ENCODE measurements at places on chromosomes 6 and 20. TPM values are rescaled to one million over a fixed set of nuclear protein-coding genes. Genes with fewer than 3 reads are reported as not detected.

- no peak for DNase-seq
Measured at GRCh38 chr6:93282521-93283031, 136.8 kb downstream of the EPHA7 start.

DNA sequence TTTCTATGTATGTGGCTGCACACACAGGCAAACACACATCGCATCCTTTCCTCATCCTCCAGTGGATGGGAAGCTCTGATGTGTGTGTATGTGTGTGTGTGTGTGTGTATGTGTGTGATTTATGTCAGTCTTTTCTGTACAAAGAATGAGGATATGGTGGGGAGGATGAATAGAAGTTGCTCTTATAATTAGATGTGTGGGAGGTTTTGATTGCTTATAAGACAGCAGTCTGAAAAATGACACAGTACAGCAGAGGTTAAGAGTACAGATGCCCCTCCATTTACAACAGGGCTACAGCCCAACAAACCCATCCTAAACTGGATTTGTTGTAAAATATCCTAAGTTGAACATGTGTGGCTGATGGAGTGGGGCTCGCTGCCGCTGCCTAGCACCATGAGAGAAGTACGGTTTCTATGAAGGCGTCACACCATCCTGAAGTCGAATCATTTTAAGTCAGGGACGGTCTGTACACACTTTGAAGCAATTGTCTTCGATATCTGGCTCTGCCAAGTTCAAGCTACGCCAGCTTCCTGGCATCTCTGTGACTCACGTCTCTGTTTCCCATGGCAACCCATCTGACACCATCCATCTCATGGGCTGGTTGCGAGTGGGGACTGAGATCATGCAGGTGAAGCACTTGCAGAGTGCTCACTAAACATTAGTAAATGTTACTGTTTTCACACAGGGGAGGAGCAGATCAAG lies 252.6 kb downstream of the MYLK4 start:
- DNase-seq, result no peak

DNA sequence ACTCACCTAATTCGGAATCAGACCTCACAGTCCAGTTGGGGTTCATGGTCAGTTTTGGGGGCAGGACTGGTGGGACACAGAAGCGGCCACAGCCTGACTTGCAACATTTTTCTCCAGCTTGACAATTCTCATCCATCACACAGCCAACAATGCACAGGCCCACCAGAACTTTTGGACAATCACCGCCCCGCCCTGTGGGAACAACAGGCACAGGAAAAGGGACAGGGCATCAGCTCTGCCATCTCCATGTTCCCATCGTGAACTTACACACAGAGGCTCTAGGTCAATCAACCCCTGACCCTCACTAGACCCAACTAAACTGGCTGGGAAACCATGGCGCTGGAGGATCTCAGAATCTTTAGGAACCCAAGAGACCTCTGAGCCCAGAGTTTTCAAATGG lies 16.3 kb downstream of the WFDC3 start:
- no peak for DNase-seq

The CST5 gene
- total RNA-seq, result not detected

The SLC13A3 gene
- 0.31 TPM for total RNA-seq

DNA sequence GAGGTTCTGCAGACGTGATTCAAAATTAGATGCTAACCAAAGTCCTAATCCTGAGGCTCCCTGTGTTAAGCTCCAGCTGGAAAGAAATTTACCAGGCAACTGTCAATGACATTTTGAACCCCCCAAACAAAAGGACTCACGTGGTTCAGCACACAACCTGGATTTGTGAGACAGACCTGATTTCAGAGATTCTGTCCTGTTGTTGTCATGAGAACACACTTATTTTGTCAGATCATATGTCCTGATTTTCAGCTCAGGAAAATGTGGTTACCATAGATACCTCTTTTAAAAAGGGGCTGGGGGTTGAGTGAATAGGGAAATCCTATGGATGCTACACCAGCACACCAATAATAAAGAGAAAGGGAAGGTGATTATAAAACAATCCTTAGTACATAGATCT lies 61.6 kb downstream of the MTFR2 start:
- DNase-seq, result no peak

The HCK gene
- 0.98 TPM for total RNA-seq

GRCh38 chr20:24493661-24494459 lies 24.4 kb downstream of the SYNDIG1 start:
- no peak for DNase-seq

DNA sequence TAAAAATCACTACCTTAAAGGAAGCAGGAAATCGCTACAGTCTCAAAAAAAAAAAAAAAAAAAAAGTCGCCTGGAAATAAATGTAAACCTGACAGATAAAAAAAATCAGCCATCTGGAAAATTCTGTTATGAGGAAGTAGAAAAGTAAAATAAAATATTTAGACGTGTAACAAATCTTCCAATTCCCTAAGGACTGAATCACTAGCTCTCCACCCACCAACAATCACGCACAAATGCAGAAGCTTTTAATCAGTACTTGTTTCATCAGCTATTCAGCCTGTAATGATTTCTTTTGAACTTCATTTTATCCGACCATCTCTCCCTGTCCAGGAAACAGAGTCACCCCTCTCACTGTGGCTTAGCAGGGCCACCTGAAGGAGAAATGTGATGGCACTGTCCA lies 59.0 kb downstream of the SLC23A2 start:
- no peak for DNase-seq

The LY86 gene
- total RNA-seq, result not detected

GRCh38 chr6:74715355-74716085 lies 490.3 kb downstream of the COL12A1 start:
- no peak for DNase-seq

DNA sequence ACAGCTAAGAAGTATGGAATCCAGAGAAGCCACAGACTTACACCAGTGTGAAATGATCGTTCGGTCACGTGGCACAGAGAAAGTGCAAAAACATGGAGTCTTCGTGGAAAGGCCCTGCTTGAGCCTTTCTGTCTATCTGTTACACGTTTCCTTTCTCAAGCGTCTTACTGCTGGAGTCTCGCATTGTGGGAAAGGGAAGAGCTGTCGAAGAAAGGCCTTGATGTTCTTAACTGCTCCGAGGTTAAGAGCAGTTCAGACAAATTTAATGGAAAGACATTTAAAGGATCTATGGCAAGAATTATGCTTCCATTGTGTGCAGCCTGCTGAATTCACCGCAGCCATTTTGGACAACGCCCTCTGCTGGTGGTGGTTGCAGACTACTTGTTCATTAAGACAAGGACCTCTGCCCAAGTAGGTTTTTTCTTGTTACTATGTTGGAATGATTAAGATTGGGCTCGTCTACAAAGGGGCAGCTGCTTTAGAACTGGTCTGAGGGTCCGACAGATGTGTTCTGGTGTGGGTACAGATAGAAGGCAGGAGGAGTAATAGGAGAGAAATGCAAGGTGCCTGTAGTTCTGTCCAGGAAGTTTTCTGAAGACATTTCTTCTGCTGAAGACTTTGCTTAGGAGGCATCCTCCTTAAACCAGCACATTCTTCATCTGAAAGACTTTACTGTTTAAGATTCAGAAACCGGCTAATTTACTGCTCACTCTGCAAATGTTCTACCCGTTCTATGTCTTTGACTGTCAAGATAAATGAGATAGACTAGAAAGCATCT lies 24.7 kb upstream of the CCN6 start:
- DNase-seq, result peak; percentile 46

DNA sequence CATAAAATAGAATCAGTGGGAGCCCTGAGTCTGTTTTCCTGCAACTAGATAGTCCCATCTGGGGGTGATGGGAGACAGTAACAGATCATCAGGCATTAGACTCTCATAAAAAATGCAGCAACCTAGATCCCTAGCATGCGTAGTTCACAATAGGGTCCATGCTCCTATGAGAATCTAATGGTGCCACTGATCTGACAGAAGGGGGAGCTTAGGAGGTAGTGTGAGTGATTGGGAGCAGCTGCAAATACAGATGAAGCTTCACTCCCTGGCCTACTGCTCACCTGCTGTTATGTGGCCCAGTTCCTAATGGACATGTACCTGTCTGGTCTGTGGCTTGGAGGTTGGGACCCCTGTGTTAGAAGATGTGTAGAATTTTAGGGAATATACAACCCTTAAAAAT lies 904.5 kb upstream of the EPHA7 start:
- no peak for DNase-seq

DNA sequence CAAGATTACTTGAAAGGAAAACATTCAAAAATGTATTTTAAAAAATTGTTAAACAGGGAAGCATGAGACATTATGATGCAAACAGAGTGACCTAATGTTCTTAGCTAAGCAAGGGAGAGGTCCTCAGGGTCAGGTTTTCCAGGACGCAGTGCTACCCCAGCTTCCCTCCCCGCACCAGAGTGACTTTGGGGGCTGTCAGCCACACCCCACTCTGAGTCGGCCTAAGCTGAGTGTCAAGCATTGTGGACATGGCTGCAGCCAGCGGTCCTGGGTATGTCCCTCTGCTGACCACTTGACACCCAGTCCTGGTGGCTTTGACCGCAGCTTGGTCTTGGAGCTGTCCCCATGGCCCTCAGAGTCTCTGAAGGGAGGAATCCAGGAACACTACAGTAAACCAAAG lies 54.9 kb upstream of the CD93 start:
- no peak for DNase-seq

GRCh38 chr6:139308286-139308916 lies 16.6 kb upstream of the TXLNB start:
- DNase-seq, result no peak

GRCh38 chr6:113120224-113120581 lies 736.9 kb upstream of the MARCKS start:
- no peak for DNase-seq

The PLCG1 gene
- total RNA-seq, result 159 TPM

- DNase-seq, result no peak
Measured at GRCh38 chr20:54431156-54431944, 44.0 kb upstream of the DOK5 start.

The FAM217A gene
- total RNA-seq, result not detected

DNA sequence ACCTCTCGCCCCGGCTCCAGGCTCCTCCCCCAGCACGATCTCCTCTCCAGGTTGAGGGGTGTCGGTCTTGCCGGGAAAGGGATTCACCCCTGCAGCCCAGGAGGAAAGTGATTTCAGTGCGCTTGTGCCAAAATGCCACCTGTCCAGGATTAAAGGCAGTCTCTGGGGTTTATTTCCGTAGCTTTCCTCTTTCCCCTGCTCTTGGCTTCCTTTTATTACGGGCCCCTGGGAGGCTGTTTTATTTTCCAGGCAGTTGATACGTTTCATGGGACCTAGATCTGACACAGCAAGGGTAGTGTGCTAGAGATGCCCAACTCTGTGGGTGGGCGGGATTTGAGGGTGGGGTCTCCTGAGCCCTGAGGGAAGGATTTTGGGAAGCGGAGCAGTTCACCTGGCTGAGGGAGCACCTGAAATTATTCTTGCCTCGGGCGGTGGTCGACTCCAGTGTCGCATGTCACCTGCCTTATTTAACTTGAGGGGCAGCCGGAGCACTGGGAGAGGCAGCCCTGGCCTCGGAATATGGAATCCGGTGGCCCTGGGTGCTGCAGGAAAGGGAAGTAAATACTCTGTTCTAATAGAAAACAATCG lies 9.5 kb upstream of the NKX2-2 start:
- no peak for DNase-seq

DNA sequence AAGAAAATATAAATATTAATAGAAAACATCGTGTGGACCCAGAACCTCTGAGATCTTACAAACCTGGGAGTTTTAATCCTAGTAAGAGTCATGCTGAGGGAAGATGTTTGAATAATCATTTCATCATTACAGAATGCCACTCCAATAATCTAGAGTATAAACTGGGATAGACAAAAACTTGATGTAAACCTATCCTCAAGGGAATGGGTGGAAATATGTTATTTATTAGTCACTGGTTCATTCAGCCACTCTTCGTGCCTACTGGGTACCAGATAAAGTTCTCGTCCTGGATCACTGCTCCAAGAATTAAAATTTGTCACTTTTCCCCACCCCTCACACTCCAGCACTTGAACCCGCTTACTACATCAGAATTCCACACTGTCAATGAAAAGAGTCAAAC lies 7.7 kb downstream of the HLA-B start:
- no peak for DNase-seq

DNA sequence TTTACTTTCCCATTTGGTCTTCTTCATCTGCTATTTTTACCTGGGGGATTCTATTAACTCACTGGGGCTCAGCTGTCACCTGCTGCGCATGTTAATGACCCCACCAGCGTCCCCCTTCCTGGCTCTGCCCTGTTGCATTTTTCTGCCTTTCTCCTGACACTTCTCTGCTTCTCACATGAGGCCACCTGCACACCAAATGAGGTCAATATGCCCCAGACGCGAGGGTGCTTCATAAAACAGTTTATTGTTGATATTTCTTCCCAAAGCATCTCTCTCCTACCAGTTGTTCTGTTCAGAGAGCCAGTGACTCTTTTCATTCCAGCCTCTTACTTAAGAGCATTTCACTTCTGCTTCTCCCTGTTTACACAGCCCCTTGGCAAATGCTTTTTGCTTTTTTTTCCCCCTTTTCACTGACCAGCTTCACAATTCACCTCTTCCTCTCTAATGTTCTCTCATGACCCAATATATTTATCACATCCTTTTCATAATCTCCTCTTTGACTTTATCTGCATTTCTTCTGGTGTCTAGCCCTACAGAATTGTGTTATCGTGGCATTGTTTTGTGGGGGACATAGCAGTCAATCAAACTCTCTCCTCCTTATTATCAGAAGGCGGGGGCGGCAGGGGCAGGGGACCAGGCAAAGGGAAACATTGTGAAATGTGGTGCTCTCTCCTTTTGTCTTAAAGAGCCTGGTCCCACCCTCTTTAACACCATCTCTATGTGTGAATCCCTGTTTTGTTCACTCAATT lies 545.8 kb upstream of the CITED2 start:
- DNase-seq, result no peak

The RPP40 gene
- 25.9 TPM for total RNA-seq

DNA sequence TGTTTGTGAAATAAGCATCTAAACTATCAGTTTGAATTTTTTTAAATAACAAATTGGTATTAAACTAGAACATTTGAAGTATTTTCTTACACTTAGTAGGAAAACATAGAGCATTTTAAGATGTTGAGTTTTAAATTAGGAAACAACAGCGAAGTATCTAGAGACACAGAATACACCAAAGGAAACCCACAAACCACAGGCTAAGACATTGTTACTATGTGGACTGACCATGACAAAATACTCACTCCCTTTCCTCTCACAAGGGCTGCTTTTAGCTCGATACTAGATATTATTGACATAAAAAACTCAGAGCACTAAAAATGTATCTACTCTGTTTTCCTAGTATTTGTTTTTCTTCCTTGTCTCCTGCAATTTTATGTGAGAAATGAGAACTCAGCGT lies 266.0 kb upstream of the CITED2 start:
- DNase-seq, result no peak

DNA sequence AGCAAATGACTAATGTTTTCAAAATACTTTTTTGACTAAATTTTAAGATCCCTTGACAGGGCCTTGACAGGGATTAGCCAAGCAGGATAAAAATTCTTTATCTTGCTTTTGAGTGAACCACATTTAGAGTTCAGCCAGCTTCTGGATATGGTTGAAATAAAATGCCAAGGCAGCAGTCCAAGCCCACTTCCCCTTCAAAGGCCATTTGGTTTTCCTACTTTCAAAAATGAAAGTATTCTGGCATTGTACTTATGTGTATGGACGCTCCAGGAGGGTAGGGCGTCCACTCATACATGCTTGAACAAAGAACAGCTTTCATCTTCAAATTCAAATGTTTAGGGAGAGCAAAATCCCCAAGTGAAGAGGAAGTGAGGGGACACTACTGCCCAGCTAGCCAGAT lies 82.3 kb upstream of the BCLAF1 start:
- DNase-seq, result no peak

- DNase-seq, result no peak
Measured at GRCh38 chr6:137351890-137352289, 132.7 kb upstream of the IFNGR1 start.

- DNase-seq, result no peak
Measured at GRCh38 chr20:33664085-33664761, 2.1 kb downstream of the C20orf144 start.

The C6orf132 gene
- 12.9 TPM for total RNA-seq

GRCh38 chr20:8246153-8246552 lies 114.1 kb downstream of the PLCB1 start:
- DNase-seq, result no peak

Measured in Panc1 (cell line).